IMR-90 (cell line): ENCODE measurements at places on chromosomes 6 and 20. TPM values are rescaled to one million over a fixed set of nuclear protein-coding genes. Genes with fewer than 3 reads are reported as not detected.

GRCh38 chr20:15702161-15702560, 871.1 kb downstream of the KIF16B start:
- H3K4me1 ChIP-seq = peaks cover 2% of the 10 kb centered on the region; the same call in 1 of the 2 replicates
- peak; percentile 56 for DNase-seq
- no peak overlapping the region for H3K4me3 ChIP-seq
- H3K27me3 ChIP-seq = no peaks in the 10 kb centered on the region
- no peak overlapping the region for H3K27ac ChIP-seq

DNA sequence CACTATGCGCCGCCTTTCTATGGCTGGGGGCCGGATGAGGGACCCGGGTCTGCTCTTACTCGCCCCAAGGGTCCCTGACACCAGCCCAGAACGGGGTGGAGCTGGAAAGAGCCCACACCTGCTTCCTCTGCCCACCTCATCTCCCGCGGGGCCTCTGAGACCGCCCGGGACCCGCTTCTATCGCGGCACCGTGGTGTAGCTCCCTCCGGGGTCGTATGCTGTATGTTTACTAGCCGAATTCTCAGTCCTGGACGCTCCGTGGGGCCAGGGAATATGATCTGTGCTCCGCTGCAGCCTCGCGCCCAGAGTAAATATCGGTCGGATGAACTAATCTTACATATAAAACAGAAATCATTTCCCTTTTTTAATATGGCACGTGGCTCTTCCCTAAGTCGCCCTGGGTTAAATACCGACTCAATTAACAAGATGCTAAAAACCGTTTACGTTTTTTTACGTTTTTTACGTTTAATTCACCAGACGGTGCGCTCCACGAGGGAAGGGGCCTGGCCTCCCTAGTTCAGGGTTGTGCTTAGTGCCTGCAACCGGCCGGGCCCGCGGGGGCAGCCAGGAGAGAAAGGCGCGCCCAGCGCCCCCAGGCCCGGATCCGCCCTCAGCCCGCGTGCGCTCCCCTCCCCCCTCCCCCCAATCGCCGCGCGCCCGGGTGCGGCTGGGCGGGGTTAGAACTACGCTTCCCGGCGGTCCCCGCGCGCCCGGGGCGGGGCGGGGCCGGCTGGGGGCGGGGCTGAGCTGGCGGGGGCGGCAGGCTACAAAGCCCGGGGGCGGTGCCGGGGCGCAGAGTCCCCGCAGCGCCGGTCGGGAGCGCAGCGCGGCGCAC, at the start of gene RBM38:
Gene RBM38, plus strand, starts transcription at position 793 of the 835 bp plus-strand sequence. CDS start 186 bp downstream, outside the sequence.
- H3K4me1 ChIP-seq = peaks cover 9% of the 10 kb centered on the region
- no peaks in the 10 kb centered on the region for H3K27me3 ChIP-seq
- peak within 1 kb of the TSS; percentile 30; the same call in 1 of the 2 replicates for H3K27ac ChIP-seq
- peak within 1 kb of the TSS; percentile 99 for H3K4me3 ChIP-seq
- DNase-seq = peak; percentile 49

DNA sequence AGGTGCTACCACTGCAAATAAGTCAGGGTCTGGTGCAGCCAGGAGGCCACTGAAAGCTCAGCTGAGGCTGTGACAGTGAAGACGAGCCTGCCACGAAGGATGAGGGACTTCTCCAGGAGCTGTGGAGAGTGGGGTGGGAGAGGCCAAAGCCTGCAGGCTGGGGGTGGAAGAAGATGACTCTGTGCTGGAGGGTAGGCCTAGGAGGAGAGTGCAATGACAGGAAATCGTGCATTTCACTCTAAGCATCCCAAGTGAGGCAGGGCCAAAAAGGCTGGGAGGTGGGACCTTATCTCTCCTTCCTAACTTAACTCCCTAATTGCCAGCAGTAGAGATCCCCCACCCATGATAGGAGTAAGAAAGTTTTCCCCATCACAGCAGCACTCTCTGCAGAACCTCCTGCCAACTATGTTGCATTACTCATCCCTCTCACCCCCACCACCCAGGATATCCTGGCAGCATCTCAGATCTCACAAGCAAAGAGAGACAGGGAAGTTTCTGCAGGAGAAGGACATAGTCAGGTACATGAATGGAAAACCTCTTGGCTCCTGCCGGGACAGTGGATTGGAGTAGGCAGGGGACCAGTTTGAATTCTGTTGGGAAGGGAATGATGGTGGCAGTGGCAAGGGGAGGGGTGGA, 466.2 kb downstream of the CDH26 start:
- no peak overlapping the region for H3K4me3 ChIP-seq
- H3K4me1 ChIP-seq = no peaks in the 10 kb centered on the region
- DNase-seq = peak; percentile 3
- no peaks in the 10 kb centered on the region for H3K36me3 ChIP-seq

GRCh38 chr6:44534291-44534690, 146.8 kb downstream of the CDC5L start:
- DNase-seq = no peak
- H3K36me3 ChIP-seq = no peaks in the 10 kb centered on the region
- H3K4me1 ChIP-seq = no peaks in the 10 kb centered on the region
- H3K27me3 ChIP-seq = peaks cover 44% of the 10 kb centered on the region
- H3K4me3 ChIP-seq = no peak overlapping the region

DNA sequence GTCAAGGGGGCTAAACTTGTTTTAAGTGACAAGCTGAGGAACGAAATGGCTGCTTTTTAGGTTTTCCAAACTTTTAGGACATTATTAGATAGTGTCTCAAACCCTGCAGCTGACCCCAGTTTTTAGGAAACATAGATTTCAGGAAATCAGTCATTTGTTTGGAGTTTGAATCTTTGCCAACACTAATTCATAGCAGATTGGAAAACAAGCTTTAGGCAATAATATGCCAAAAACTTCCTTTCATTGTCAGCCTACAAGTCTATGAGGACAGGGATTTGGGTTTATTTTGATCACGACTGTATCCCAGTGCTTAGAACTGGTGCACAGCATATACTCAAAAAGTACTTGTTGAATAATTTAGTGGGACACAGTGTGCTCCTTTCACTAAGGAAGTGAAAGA, 123.2 kb downstream of the TINAG start:
- H3K4me1 ChIP-seq = no peaks in the 10 kb centered on the region
- peak; percentile 43 for DNase-seq
- no peaks in the 10 kb centered on the region for H3K36me3 ChIP-seq
- no peak overlapping the region for H3K27ac ChIP-seq

DNA sequence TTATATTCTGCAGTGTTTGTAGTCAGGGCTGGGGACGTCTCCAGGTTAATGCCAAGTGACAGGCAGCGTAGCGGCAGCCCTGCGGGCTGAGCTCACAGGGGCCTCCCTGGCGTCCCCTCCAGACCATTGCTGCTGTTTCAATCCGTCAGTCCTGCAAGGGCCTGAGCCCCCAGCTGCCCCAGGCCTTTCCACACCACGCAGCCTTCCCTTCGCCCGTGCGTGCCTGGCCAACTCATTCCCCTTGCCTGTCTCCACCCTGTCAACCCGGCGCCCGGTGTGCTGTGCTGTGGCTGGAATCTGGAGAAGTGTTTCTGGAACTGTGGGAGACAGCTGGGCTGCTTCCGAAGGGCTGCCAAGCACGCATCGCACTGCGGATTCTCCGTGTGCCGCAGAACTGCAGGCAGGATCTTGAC, 11.9 kb downstream of the BHLHE23 start:
- no peak overlapping the region for H3K4me3 ChIP-seq
- no peaks in the 10 kb centered on the region for H3K36me3 ChIP-seq
- H3K4me1 ChIP-seq = no peaks in the 10 kb centered on the region
- H3K27ac ChIP-seq = no peak overlapping the region
- peaks cover 80% of the 10 kb centered on the region for H3K27me3 ChIP-seq

DNA sequence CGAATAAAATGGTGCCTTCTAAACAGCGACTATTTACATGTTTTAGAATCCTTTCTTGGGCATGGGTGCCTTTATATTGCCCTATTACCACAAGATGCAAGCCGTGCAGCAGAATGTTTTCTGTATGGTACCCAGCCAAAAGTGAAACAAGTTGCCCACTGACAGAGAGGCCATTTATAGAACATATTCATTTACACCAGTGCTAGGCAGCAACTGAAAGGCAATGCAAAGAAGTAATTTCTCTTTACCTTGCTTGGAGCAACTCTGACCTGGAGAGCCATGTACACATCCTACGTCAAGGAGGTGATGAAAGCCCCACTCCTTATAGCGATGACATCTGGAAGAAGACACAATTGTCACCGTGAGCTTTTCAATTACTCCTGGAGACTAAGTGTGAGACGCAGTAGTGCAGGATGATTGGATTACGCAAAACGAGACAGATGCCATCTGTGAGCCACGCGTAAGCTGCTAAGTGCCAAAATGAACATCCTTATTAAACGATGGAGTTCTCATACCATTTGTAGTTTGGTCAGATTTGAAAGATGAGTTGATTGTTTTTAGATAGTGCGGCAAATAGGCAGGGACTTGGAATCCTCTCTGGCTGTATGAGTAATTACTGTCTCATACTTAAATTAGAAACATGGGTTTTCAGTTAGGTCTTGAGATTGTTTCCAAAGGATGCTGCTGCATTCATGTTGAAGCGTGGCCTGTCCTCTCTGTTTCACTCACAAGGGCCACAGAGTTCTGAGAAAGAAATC, at the start of gene TMEM244:
Gene TMEM244, minus strand, starts transcription at position 408 of the 758 bp plus-strand sequence. Its CDS starts 127 bp downstream, at position 281.
- no peak within 1 kb of the TSS; the same call in 1 of the 2 replicates for H3K4me3 ChIP-seq
- no peaks in the 10 kb centered on the region for H3K27me3 ChIP-seq
- H3K4me1 ChIP-seq = peaks cover 10% of the 10 kb centered on the region
- DNase-seq = peak; percentile 70
- H3K27ac ChIP-seq = peak within 1 kb of the TSS; percentile 7; the same call in 1 of the 2 replicates

- no peak overlapping the region for H3K27ac ChIP-seq
- H3K36me3 ChIP-seq = no peaks in the 10 kb centered on the region
- peaks cover 5% of the 10 kb centered on the region for H3K27me3 ChIP-seq
- no peaks in the 10 kb centered on the region for H3K4me1 ChIP-seq
- H3K4me3 ChIP-seq = no peak overlapping the region
Observed at GRCh38 chr6:87807475-87807874, 105.4 kb upstream of the AKIRIN2 start.

DNA sequence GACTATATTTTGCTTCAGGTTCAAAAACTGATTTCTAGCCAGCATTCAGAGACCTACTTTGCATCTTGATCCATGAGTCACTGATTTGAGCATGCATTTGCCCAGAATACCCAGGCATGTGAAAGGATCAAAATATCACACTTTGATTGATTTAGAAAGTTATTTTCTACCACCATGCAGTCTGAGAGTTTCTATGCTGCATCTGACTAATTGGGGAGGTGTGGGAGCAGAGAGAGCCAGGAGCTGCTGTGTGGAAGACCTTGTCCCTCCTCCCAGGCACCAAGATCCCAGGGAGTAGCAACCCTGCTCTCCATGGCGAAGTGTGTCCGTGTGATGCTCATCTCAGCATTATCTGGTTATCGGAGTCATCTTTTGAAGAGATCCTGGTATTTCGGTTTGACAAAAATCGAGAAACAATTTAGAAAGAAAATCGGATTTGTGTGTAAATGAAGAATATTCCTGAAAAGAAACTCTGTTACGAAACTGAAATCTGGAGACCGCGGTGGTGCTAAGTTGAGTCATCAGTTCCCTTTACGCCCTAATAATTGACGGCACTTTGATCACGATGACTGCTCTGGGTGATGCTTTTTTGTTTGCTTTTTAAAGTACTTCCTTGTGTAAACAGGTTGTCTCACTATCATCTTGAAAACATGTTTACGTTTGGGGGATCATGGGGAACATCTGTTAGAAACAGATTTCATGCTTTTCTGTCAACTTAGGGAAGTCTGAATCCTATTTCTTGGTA, 193.4 kb downstream of the BACH2 start:
- H3K27me3 ChIP-seq = no peaks in the 10 kb centered on the region
- DNase-seq = no peak
- H3K27ac ChIP-seq = no peak overlapping the region
- no peak overlapping the region for H3K4me3 ChIP-seq
- no peaks in the 10 kb centered on the region for H3K36me3 ChIP-seq
- peaks cover 5% of the 10 kb centered on the region; the same call in 1 of the 2 replicates for H3K4me1 ChIP-seq

GRCh38 chr6:73028124-73028766, 197.1 kb downstream of the KHDC1L start:
- peaks cover 3% of the 10 kb centered on the region for H3K4me1 ChIP-seq
- DNase-seq = no peak
- no peaks in the 10 kb centered on the region for H3K36me3 ChIP-seq
- no peaks in the 10 kb centered on the region for H3K27me3 ChIP-seq
- H3K27ac ChIP-seq = no peak overlapping the region

GRCh38 chr6:4210629-4211419, 75.4 kb upstream of the ECI2 start:
- peaks cover 3% of the 10 kb centered on the region for H3K27me3 ChIP-seq
- H3K4me3 ChIP-seq = no peak overlapping the region
- H3K36me3 ChIP-seq = no peaks in the 10 kb centered on the region
- no peaks in the 10 kb centered on the region for H3K4me1 ChIP-seq

- peaks cover 22% of the 10 kb centered on the region for H3K4me1 ChIP-seq
- no peaks in the 10 kb centered on the region for H3K27me3 ChIP-seq
- H3K27ac ChIP-seq = no peak overlapping the region
- no peak overlapping the region for H3K4me3 ChIP-seq
Observed at GRCh38 chr6:89987830-89988229, 93.6 kb downstream of the GJA10 start.

GRCh38 chr6:17949168-17949567, 38.3 kb downstream of the KIF13A start:
- DNase-seq = no peak
- peaks cover 3% of the 10 kb centered on the region; the same call in 1 of the 2 replicates for H3K36me3 ChIP-seq
- H3K27ac ChIP-seq = no peak overlapping the region
- no peaks in the 10 kb centered on the region for H3K27me3 ChIP-seq
- H3K4me1 ChIP-seq = peaks cover 8% of the 10 kb centered on the region

- no peak overlapping the region for H3K4me3 ChIP-seq
- no peak overlapping the region for H3K27ac ChIP-seq
- H3K27me3 ChIP-seq = no peaks in the 10 kb centered on the region
- no peaks in the 10 kb centered on the region for H3K36me3 ChIP-seq
- H3K4me1 ChIP-seq = no peaks in the 10 kb centered on the region; the same call in 1 of the 2 replicates
Observed at GRCh38 chr6:156378853-156379252, 398.3 kb upstream of the ARID1B start.

GRCh38 chr20:20212675-20213096, 155.2 kb upstream of the INSM1 start:
- no peak overlapping the region for H3K27ac ChIP-seq
- no peak overlapping the region for H3K4me3 ChIP-seq
- H3K4me1 ChIP-seq = no peaks in the 10 kb centered on the region
- no peak for DNase-seq

GRCh38 chr6:36033935-36034334, 6.3 kb downstream of the MAPK14 start:
- no peaks in the 10 kb centered on the region for H3K27me3 ChIP-seq
- H3K36me3 ChIP-seq = no peaks in the 10 kb centered on the region
- H3K4me1 ChIP-seq = peaks cover 13% of the 10 kb centered on the region
- no peak overlapping the region for H3K4me3 ChIP-seq
- peak; percentile 49 for DNase-seq

The PERP gene
- 7.7 and 11.7 TPM in 2 replicates for total RNA-seq

The CPXM1 gene
- 0.83 and 1.1 TPM in 2 replicates for total RNA-seq

The CPNE5 gene
- not detected in 2 replicates for total RNA-seq

The RBM24 gene
- 4.1 and 6.7 TPM in 2 replicates for total RNA-seq

The DUSP15 gene
- not detected in 2 replicates for total RNA-seq

The PNPLA1 gene
- not detected in 2 replicates for total RNA-seq

The KHDC1L gene
- 0.18 TPM in 1 of 2 replicates, not detected in the other for total RNA-seq

The CNBD2 gene
- 0.56 and 0.90 TPM in 2 replicates for total RNA-seq

The LIN28B gene
- total RNA-seq = not detected in 2 replicates

The SCRT2 gene
- not detected in 2 replicates for total RNA-seq

The ASIP gene
- total RNA-seq = not detected in 2 replicates
